Muscle of arm (tissue), 14 donors: ENCODE measurements at places on chromosomes 2 and 18. TPM values are rescaled to one million over a fixed set of nuclear protein-coding genes. Genes with fewer than 3 reads are reported as not detected.

GRCh38 chr2:161166538-161167409 lies 6.5 kb downstream of the TANK start:
- no peak for DNase-seq

GRCh38 chr2:201452922-201453643 lies 1.5 kb downstream of the STRADB start:
- DNase-seq: no peak

Gene CCDC93
- 24.9 TPM for polyA plus RNA-seq

- no peak for DNase-seq
Measured at GRCh38 chr2:119790466-119790865, 30.7 kb downstream of the PTPN4 start.

GRCh38 chr2:54936766-54937165 lies 113.5 kb downstream of the RTN4 start:
- DNase-seq: no peak

GRCh38 chr2:127953849-127954248 lies 68.1 kb upstream of the AMMECR1L start:
- no peak for DNase-seq

DNA sequence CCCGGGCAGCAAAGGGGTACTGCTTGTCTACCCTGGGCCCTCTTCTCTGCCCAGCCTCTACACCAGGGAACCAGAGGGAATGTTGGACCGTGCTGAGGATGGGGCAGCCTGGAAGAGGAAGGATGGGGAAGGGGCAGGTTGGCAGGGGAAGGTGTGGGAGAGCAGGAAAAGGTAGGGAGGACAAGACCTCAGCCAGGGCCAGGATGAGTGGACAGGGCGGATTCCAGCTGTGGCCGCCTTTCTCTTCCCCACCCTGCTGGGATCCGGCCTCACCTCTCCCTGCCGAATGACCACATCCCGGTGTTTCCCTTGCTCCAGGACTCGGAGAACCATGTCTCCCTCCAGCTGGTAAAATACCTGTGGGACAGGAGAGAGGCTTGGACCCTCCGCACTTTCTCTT lies 8.9 kb downstream of the HAAO start:
- no peak for DNase-seq

- DNase-seq: no peak
Measured at GRCh38 chr2:28695245-28695647, 56.4 kb upstream of the PPP1CB start.

Gene NTSR2
- polyA plus RNA-seq: not detected

DNA sequence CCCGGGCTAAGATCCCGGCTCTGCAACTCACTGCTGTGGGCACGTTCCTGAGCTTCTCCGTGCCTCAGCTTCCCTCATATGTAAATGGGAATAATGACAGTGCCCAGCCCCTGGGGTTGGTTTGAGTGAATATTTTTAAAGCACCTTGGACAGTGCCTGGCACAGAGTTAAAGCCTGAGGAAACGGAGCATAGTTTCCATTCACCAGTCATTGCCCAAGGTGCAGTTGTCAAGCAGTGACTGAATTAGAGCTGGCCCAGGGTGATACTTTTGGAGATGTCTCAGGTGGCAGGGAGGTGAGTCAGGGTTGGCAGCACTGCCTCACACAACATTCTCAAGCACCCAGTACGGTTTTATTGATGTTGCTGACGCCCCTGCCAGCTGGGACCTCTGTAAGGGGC lies 12.2 kb downstream of the TMEM177 start:
- DNase-seq: no peak

GRCh38 chr2:48607307-48608014 lies 10.2 kb upstream of the GTF2A1L start:
- no peak for DNase-seq

Gene THADA
- polyA plus RNA-seq: 40.4 TPM

GRCh38 chr2:158970241-158970751 lies 1.9 kb downstream of the TANC1 start:
- no peak for DNase-seq

- DNase-seq: no peak
Measured at GRCh38 chr2:18067588-18068384, 189.3 kb downstream of the KCNS3 start.

DNA sequence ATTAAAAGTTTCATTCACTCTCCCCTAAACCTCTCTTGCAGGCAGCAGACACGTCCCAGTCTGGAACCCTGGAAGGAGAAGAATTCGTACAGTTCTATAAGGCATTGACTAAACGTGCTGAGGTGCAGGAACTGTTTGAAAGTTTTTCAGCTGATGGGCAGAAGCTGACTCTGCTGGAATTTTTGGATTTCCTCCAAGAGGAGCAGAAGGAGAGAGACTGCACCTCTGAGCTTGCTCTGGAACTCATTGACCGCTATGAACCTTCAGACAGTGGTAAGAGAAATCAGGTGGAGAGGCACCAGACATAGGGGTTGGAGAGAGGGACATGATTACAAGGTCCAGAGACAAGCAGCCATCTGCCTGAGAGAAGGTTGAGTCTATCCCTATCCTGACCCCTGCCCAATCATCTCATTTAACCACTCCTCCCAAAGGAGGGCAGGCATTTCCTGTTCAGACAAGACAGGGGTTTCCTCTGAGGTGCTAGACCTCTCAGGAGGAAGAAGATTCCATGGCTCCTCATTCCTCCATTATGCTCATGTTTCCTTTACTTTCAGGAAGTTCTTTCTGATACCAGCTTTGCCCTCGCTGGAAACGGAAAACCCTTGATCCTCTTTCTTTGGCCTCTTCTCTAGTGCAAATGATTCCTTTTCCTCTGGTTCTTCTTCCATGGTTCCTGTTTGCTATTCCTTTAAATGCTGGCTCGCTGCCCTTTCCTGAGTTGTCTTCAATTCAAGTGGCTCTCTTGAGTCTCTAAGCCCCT lies 15.1 kb downstream of the PLCD4 start:
- DNase-seq: no peak

DNA sequence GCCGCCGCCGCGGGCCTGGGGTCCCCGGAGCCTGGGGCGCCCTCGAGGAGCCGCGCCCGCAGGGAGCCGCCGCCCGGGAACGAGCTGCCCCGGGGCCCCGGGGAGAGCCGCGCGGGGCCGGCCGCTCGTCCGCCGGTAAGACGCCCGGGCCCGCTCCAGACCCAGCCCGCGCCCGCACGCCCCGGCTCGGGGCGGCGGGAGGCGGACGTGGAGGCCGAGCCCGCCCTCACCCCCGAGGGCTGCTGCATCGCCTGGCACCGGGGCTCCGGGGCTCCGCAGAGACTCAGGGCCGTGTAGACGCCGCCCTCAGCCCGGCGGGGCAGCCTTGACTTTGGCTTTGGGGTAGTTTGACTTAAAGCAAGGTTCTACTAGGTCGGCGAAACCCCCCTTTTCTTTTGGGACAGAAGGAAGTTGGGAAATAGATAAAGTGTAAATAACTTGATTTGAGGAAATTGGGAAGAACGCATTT lies 335 bp downstream of the ERFE start:
- DNase-seq: no peak

Gene CRYBA2
- not detected for polyA plus RNA-seq

GRCh38 chr18:70172225-70172624 lies 33.3 kb downstream of the RTTN start:
- no peak for DNase-seq

DNA sequence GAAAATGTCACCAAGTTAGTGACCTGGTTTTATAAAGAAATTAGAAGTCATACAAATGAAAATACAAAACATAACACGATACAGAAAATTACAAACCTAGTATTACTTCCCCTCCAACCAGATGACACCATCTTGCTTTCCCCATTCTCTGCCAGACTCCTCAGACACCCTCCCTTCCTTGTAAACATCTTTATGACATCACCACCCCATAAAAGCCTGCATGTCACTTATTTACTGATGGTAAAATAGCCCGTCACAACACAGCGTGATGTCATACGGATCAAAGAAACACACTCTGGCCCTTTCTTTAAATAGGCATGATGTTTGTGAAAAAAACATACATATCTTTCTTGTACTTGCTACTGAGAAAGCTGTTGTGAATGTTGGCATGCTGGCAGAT lies 254.8 kb upstream of the SOX11 start:
- no peak for DNase-seq

GRCh38 chr2:102064679-102065674 lies 73.2 kb downstream of the IL1R2 start:
- DNase-seq: no peak

DNA sequence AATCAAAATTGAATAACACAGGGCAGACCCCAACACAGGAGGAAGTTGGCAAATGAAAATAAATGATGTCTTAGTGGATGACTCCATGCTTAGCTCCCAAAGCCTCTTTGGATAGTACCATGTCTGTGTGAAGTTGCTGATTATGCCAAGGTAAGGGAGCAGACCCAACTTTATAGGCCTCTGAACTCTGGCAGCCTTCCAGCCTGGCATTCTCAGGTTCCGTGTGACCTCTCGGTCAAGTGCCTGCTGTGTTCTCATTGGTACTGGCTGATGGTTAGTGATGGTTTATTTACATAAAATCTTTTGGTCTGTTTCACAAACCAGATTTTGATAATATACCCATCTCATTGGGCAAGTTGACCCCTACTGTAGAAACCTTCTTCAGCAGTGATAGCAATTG lies 112.2 kb upstream of the TTC39C start:
- DNase-seq: no peak

- no peak for DNase-seq
Measured at GRCh38 chr18:50301074-50301473, 13.6 kb upstream of the CXXC1 start.

DNA sequence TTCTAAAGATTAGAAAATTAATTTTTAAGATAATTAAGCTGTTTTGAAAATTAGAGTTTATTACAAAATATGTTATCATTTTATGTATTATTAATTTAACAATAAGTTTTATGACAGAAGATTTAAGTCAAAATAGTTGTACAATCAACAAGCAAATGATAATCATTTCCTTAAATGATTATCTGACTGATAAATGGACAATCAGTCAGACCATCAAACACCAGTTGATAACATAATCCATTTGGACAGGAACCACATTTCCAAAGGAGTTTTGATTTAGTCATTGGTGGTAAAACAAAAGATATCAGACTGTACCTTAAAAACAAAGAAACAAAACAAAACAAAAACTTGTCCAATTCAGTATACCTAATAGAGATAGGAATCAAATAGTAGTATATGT lies 1.9 kb downstream of the TFPI start:
- no peak for DNase-seq

GRCh38 chr18:35107216-35107615 lies 66.0 kb downstream of the MAPRE2 start:
- DNase-seq: no peak

DNA sequence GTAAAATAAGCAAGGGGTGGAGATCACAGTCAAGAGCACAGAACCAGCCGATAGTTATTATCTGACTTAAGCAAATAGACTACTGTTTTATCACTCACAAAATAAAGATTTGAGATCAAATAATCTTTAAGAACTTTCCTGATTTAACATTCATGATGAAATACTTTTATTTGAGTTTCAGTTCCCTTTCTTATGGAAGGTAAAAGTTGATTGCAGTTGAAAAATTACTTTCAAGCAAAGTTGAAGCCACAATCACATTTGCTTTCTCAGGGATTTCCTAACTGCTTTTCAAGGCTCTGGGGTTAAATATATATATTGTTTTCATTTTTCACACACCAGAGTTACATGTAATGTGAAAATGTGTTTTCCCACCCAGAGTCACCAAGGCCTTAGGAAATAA lies 599.5 kb downstream of the KCNJ3 start:
- no peak for DNase-seq

DNA sequence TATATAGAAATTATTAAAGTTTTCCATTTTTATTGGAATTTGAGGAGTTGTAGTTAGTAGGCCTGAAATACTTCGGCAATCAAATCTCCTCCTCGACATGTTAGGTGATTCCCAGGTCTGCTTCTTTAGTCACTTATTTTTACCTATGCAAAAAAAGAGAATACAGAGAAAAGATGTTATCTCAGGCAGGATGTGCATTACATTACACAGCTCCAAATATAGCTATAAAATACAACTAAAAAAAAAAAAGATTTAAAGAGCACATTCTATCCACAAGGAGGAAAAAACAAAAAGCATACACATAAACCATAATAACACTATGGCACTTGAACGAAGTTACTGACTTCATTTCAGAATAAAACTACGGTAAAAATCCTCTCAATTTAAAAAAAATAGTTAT lies 8.1 kb downstream of the STK17B start:
- no peak for DNase-seq

DNA sequence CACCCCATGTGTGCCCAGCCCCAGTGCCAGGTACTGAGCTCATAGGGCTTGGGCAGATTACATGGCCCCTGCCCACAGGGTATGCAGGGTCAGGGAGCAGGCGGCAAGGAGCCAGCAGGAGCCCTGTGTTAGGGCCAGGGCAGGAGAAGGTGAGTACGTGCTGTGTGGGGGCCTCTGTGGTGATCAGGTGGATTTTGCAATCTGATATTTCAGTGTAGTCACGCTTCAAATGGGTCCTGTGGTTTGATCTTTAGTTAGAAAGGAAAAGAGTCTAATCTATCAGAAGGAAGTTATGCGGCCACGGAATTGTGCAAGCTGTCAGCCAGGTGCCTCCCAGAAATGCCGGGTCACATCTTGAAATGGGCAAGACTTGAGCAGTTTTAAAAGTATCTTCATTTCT lies 13.9 kb downstream of the UBE2F start:
- no peak for DNase-seq

GRCh38 chr2:118848381-118849225 lies 1.2 kb upstream of the EN1 start:
- no peak for DNase-seq

DNA sequence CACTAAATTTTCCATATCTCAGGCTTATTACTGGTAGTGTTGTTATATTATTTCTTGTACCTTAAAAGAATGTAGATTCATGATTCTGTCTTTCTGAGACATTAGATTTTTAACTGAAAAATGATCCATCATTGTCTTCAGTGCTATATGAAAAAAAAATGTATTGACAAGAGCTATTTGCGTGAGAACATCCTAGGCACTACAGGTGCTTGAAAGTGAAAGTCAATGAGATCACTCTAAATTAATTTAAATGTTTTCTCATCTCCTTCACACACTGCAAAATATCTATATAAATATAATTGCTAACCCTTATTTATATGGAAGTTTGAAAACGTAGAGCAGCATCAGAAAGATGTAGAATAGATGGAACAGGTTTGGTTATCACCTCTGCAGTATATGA lies 684.6 kb downstream of the TRIB2 start:
- DNase-seq: no peak

GRCh38 chr2:97764559-97765263 lies 51.3 kb downstream of the ZAP70 start:
- DNase-seq: no peak

Gene FAM237A
- not detected for polyA plus RNA-seq
